Progenitor cell of endocrine pancreas (in vitro differentiated cells): ENCODE measurements at places on chromosomes 2 and 18.

GRCh38 chr2:211748339-211748738 is 790.3 kb downstream of the ERBB4 start:
- no peak for DNase-seq

GRCh38 chr2:127911737-127912136 is 26.0 kb upstream of the AMMECR1L start:
- DNase-seq = no peak

- DNase-seq = no peak
These were observed 24.6 kb upstream of the TXNDC2 start for GRCh38 chr18:9861157-9861556.

- DNase-seq = no peak
These were observed 418.0 kb upstream of the TNP1 start for GRCh38 chr2:217277646-217278398.

DNA sequence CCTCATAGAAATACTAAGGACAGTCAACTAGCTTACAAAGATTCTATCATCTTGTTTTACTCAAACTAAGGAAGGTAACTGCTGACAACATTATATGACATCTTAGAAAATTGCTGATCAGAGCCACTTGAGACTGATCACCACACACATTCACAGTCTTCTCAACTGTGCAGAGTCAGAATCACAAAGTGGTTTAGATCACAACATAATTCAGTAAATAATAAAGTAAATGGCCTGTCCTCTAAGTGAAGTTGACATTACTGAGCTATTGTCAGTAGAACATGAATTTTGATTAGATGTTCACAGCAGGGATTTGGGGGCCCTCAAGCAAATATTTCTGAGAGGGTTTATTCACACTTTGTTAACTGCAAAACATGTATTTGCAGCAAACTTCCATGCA is 28.5 kb downstream of the NOL4 start:
- DNase-seq = no peak

- no peak for DNase-seq
These were observed 4.6 kb downstream of the TIGD1 start for GRCh38 chr2:232545511-232546375.

DNA sequence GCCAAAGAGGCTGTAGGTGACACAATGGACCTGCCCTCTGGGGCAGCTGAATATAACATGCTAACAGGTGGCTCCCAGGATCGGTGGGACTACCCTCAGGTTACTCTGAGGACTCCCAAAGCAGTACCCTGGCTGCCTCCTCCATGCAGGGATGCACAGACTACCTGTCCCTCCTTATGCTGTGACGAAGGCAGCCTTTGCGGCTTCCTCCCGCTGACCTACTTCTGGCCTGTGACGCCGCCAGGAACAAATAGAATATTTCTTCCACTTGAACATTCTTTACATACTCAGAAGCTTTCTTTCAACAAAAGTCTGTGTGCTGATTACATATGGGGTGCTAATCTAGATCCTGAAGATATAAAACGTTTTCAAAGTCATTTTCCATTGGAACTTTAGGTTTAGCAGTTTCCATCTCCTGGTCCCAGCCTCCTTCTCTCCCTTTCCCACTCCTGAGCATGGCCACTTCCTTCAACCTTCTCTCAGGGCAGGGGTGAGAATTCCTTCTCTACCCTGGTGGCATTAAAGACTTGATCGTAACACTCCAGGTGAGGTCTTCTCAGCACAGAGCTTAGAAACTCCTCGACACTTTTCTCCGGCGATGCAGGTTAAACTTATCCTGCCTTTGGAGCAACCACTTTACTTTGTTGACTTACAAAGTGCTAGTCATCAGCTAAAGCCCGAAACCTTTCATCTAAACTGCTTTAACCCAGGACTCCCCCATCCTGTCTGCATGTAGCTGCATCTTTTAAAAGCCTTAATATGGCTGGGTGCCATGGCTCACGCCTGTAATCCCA is 58.9 kb upstream of the STK17B start:
- no peak for DNase-seq

GRCh38 chr2:102619414-102620319 is at the start of gene SLC9A2:
SLC9A2 (plus strand) TSS chr2:102619553; CDS start chr2:102619849, 296 bp downstream.
- DNase-seq = peak; percentile 57

DNA sequence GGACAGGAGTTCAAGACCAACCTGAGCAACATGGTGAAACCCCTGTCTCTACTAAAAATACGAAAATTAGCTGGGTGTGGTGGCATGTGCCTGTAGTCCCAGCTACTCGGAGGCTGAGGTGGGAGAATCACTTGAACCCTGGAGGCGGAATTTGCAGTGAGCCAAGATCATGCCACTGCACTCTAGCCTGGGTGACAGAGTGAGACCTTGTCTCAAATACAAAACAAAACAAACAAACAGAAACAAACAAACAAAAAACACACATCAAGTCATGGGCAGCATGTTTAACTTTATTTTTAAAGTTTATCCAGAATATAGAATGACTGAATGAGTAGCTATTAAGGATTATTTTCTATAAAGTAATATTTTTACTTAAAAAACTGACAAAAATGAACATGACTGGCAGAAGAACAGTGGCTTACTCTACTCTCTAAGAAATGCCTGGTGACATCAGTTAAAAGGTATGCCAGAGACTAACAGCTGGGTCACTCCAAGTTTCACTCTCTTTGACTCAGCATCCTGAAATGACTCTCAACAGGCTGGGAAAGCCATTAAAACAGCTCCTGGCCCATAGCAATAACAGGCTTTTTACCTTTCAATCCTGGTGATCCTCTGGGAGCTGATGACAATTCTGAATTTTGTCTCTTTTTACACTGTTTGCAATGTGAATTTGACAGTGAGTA is 281.6 kb upstream of the STON1 start:
- no peak for DNase-seq

- no peak for DNase-seq
These were observed 4.8 kb downstream of the COPS9 start for GRCh38 chr2:240131296-240131695.

DNA sequence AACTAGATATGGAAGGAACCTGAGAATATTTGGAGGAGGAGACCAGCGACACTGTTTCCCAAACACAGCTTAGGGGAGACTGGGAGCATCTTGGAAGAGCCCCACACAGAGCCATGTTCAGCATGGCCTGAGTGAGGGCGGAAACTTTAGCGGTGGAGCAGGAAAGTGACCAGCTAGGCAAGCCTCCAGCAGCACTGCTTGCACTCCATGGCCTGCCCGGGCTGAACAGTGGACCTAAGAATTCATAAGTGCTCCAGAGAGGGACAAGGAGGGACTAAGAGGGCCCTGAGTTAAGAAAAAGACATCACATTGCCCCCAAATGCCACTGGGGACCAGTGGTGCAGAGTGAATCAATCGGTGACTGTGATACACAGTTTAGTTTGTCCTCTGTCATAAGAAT is 566.4 kb downstream of the TNS1 start:
- DNase-seq = no peak

GRCh38 chr2:237702441-237703391 is 75.3 kb downstream of the LRRFIP1 start:
- DNase-seq = no peak

DNA sequence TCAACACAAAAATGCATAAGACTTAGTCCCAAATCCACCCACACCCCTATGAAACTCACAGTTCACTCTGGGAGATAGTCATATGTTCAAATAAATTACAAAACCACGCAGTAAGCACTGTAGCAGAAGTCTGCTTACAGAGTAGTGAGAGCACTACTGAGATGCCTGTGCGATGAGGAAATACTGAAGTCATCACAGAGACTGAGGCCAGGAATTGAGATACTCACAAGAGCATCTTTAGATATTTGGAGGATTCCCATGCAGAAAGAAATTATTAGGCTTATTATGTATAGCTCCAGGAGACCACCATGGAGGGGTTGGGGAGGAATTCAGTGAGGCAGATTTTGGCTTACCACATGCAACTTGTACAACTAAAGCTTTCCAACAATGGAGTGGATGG is 82.3 kb downstream of the ANTXR1 start:
- DNase-seq = no peak

GRCh38 chr2:222257645-222258044 is 41.2 kb downstream of the PAX3 start:
- DNase-seq = no peak

- DNase-seq = no peak
These were observed 497.6 kb upstream of the TCF4 start for GRCh38 chr18:56085551-56085950.

DNA sequence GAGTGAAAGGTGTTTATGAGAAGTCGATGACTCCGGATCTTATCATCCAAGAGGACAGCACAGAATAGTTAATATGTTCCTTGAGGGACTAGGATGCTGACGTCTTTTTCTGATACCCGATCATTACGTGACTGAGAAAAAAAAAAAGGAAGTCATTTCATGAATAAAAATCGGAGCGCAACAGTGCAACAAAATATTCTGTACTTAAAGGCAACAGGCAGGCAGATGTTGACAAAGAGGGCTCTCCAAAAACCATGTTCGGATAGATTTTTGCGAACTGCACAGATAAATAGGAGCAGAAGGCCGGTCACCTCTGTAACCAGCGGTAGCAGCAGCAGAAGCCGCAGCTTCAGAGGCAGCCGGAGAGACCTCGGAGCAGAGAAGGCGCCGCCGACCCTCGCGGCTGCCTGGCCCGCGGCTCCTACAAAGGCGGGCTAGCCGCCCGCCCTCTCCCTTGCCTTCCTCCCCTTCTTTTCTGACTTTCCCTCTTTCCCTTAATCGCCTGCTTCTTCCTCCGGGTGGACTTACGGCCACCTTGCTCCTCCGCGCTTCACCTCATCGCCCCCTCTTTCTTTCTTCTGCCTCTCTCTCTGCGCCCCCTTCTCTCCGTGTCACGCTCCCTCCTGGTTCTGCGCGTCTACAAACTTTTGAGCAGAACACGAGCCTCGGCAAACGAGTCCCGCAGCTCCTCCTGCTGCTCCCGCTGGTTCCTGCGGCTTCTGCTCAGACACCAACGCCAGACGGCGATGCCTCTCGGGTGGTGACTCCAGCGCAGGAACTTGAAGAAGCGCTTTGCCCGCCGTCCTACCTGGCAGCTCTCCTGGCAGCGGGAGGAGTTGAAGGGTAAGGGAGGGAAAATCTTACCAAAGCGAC is at the start of gene ADCYAP1:
Gene ADCYAP1, plus strand, starts transcription at position 654 of the 873 bp plus-strand sequence. CDS start 516 bp downstream, outside the sequence.
- DNase-seq = no peak

- DNase-seq = no peak
These were observed 315.3 kb downstream of the CLIP4 start for GRCh38 chr2:29430382-29431112.

DNA sequence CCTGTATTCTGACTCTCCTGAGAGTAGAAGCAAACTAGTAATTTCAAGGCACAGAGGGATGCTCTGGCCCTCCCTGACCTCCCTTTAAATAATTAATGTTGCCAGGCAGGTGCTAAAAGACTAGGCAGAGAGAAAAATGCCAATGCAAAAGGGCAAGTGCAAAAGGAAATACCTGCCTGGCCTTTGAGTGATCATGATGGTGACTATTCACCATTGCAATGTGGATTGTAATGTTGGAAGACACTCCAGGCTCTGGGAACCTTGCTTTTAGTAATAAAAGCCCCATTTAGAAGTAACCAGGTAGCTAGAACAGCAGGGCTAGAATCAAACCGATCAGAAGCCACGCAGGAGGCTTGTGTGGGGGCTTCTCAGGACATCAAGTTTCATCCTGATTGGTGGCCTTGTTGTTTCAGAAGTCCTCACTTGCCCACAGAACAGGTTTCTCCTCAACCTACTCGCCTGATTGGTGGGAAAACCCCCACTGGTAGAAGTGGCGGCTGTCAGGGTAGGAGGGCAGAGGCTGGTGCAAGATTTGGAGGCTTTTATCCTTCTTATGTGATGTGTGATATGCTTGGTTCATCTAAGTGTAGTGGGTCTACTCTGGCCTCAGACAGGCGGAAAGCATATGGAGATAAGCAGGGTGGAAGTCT is 16.0 kb upstream of the CHRNA1 start:
- no peak for DNase-seq

DNA sequence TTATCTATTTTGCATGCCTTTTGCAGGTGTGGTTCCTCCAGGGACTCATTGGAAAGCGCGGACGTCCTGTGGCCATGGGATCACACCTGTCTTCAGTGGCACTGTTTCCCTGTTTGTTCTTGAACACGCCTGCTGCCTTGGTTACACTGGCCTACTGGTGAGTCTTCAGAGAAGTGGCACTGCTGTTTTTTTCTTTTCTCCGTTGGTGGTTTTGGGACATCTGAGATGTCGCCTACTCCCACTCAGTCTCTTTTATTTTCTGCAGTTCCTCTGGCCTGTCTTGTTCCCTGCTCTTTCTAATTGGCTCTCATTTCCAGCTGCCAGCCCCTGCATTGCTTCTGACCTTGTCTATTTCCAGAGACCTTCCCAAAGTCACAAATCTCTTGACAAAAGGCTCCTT is 35.7 kb upstream of the POU3F3 start:
- no peak for DNase-seq

DNA sequence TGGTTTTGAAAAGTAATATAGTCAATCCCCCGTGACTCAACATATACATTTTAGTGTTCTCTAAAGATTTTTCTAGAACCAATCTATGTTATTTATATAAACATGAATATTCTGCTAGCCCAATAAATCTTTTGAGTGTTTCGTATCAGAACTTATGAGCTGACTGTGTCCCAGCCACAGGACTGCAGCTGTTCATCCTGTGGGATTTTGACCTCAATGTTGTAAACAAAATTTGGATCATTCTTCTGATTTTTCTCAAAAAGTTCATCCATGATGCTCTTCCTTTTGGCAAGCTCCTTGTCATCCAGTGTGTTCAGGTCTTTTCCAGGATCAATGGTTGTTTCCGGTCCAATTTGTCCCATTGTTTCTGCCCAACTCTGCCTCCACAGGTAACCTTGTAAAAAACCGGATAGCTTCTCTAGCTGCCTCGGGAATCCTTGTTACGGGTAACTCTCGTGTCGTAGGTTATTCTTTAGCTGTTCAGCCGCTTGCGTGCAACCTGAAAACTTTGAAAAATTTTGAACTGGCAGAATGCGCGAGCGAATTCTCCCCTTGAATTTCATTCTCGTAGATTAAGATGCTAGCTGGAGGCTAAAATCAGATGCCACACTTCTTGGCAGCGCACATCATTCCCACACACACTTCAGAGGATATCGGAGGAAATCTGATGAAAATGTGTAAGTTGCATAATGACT is 195.2 kb downstream of the SH3BP4 start:
- no peak for DNase-seq

DNA sequence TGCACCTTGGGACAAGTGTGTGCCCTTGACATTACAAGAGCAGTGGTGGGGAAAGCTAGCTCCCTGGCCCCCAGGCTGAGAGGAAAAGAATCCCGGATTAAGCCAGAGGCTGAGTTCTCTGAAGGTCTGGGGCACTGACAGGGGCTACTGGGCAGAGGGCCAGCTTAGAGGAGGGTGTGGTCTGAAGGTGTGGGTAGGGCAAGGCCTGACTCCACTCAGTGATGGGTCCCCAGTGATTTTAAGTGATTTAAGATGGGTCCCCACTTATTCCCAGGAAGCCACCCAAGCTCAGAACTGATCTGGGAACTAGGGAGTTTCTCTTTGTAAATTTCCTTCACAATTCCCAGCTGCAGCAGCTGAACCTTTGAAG is 8.8 kb downstream of the TMEM37 start:
- no peak for DNase-seq

- peak; percentile 6 for DNase-seq
These were observed 118.9 kb upstream of the OTOS start for GRCh38 chr2:240259201-240259923.

- DNase-seq = no peak
These were observed 2023.9 kb upstream of the CELF4 start for GRCh38 chr18:39589496-39589895.

- DNase-seq = no peak
These were observed 97.3 kb upstream of the MYCN start for GRCh38 chr2:15842758-15843666.

GRCh38 chr2:43415592-43415991 is 180.2 kb downstream of the THADA start:
- no peak for DNase-seq

GRCh38 chr2:64142741-64143168 is 1.5 kb downstream of the PELI1 start:
- no peak for DNase-seq

GRCh38 chr18:24942144-24942543 is 409.8 kb downstream of the ZNF521 start:
- DNase-seq = no peak
